ENCODE measurements at places on chromosomes 7 and 10.

DNA sequence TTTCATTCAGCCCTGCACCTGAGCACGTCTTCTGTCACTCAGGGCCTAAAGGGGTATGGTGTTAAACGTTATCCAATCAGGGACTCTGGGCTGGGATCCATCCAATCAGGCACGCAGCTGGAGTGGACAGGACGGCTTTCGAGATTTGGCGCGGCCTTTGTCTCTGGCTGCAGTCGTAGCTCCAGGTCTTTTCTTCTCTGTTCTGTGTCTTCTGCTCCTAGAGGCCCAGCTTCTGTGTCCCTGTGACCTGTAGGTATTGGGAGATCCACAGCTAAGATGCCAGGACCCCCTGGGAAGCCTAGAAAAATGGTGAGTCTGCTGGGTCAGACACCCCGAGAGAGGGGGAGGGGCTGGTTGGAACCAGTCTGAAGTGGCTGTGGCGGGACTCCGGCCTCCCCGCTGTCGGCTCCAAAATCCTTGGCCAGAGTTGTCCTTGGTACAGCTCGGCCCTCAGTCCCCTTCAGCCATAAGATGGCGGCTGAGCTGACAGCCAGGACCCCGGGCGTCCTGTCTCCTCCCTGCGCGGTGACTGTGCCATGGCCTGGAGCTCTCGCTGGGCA, 11.7 kb upstream of the ZNF680 start:
- no peak for DNase-seq

DNA sequence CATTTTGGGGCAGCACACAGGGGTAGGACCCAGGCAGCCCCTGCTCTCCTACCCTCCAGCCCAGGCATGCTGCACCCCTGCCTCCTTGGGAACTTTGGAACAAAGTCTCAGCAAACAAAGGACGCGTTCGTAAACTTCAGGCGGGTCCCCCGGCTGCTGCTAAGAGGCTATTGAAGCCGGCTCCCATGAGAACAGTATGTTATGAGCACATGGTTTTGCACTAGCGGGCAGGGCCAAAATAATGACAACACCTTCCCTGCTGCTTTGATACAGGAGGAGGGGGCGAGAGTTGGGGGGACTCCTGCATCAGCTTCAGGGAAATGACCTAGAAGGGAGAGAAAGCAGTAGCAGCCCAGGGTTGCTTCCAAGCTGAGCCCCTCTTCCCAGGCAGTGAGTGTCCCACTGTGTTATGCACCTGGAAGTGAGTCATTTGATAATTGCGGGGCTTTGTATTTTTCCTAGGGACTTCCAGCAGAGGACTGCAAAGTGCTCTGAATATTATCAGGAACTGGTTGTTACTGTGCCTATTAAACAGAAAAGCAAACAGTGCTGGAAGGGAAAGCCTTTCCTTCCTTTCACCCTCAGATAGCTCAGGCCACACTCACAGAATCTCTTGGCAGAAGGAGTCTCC, 6.9 kb downstream of the ITPRIP start:
- DNase-seq, result no peak

DNA sequence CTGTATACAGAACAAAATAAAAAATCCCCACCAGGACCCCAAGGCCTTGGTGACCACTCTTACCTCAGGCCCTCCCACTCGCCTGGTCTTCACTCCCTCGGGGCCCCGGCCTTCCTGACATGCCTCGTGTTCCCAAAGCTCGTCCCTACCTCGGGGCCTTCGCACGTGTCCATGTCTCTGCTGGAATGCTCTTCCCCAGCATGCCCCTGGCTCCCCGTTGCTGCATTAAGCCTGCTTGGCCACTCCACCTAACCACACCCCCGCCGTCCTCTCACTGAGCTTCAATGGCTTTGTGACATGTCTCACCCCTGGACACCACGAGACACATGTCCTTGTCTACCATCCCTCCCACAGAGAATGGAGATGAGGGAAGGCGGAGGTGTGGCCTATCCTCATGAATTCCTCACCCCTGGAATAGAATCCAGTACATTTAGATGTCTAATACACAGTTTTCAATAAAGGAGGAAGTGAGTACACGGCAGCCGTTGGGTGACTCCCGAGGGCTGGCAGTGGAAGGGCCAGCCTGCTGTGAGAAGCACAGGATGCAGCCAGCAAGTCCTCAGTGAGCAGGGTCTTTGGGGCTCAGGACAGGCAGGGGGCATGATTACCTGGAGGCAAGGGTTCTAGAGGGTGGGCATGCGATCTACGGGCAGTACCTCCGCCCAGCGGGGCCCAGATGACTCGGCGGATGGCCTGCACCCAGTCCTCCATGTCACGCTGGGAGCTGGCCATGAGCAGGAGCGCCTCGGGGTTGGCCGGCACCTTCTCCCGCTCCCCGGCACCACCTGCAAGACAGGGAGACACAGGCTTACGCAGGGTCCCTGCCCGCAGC, 125.7 kb downstream of the ARHGAP22 start:
- no peak for DNase-seq

DNA sequence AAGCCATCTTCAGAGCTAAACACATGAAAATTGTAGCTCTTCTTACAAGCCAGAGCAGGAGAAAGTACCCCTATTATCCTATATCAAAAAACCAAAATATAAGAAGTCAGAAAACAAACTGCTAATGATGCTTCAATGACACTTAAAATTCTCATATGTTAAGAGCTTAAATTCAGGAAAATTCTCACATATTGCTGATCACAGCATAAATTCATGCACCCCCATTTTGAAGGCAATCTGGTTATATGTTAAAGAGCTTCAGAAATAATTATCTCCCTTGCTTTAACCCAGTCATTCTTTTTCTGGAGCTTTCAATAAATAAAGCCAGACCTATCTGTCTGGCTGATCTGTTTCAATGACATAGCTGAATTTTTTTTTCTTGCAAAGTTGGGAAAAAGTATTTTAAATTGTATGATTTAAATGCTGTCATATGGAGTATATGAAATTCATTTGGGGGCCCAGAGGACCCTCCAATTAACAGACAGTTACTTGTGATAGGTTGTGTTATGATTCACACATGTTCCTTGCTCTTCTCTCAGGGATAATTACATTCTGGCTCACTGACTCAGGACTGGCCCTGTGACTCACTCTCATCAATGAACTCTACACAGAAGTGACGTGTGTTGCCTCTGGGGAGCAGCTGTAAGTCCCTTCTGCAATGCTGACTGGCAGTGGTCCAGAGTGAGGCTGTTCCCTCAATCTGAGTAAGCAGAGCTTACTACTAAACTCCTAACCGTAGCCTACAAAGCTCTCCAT, 85.2 kb downstream of the HGF start:
- peak; percentile 52 for DNase-seq

DNA sequence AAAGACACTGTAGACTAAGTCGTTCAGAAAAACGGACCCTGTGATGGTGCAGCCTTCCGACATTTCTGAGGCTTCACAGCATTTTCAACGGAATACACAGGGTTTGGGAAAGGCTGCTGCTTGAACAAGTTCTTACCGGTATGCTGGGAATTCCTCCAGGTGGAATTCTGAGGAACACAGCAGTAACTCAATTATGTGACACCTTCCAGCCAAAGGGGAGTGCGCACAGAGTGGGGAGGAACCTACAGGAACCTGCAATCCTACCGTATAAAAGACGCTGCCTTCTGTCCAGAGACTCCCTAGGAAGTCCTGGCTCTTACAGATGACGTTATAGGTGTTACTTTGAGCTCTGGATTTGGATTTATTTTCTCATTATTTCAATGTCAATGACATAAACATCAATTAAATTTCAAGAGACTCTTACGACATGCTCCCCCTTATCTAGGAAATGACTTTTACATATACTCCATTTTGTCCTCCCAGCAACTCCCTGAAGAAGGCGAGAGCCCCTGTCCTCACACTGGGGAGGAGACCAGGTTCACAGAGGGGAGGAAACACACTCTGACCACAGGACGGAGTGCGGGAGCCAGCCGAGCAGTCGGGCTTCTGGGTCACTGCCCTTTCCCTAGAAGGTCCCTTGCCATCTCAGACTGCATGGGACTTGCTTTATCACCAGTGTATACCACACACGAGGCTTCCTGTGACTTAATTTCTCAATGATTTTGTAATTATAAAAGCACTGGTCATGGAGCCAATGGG, 27.9 kb downstream of the VIPR2 start:
- DNase-seq, result no peak

DNA sequence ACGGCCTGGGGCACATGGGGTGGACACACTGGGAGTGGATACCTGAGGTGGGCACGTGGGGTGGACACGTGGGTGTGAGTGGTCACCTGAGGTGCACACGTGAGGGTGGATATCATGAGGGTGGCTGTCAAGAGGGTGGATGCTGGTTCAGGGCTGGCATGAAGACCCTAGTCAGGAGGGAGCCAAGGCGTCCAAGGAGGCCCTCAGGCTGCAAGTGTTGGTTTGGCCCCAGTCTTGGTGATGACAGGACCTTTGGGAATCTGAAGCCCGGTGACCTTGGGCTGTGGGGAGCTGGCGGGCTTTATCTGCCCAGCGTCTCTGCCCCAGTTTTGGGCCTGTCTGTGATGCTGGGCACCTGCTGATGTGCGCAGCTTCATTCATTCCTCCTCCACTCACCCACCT, 24.9 kb upstream of the PFKFB3 start:
- no peak for DNase-seq

GRCh38 chr7:102069931-102070629, 216.6 kb upstream of the SH2B2 start:
- DNase-seq, result no peak

GRCh38 chr10:103803941-103804340, 51.4 kb downstream of the SH3PXD2A start:
- DNase-seq, result no peak

- DNase-seq, result no peak
Observed at GRCh38 chr10:63241841-63242281, 108.7 kb downstream of the NRBF2 start.

GRCh38 chr7:27312820-27313219, 70.2 kb downstream of the EVX1 start:
- no peak for DNase-seq

GRCh38 chr7:5354460-5355232, 69.0 kb downstream of the TNRC18 start:
- no peak for DNase-seq

- no peak for DNase-seq
Observed at GRCh38 chr7:33191340-33191739, 62.0 kb downstream of the BBS9 start.

DNA sequence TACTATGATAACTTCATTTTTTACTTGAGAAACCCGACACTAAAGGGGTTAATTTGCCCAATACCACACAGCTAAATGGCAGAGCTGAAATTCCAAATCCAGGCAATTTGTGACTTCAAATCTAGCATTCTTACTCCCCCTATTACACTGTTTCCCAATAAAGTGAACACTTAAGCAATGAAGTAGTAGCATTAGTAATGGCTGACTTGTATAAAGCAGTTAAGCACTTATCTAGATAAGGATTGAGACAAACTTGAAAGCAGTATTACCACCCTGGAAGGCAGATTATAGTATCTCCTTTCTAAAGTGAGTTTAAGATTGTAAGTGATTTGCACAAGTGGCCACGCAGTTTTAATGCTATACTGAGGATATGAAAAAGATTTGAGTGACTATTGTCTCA, 39.3 kb downstream of the WASL start:
- DNase-seq, result no peak

DNA sequence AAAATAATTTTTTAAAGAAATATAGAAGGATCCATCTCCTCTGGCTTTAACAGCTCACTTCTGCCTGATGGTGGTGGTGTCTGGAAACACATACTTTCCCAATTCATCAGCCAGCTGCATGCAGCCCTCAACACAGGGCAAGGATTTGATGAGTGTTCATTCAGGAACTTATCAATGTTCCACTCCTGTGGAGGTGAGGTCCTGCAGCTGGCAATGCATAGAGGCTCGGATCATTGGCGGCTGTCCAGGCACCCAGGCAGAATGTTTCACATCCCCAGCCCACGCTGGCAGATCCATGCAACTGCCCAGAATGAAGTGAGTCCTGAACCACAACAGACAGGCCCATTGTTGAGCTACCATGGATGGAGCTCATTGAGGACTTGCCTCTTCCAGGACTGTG, 55.2 kb upstream of the KCNMA1 start:
- DNase-seq, result no peak

- no peak for DNase-seq
Observed at GRCh38 chr7:119392-120163, 72.8 kb upstream of the FAM20C start.

DNA sequence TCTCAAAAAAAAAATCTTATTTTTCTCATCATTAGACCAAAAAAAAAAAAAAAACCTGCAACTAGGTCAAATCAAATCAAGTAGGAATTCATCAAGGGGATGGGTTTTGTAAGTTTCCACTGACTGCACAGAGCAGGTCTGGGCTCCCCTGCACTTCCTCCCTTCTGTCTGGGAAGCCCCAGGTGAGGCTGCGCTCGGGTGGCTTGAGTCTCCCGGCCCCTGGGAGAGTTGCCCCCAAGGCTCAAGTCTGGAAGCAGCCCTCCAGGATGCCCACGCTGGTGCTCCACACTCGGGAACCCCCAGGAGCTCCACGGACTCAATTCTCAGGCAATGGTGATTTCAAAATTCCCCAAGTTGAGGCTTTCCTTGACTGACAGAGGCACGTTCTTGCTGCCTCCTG, 41.7 kb upstream of the RBM33 start:
- DNase-seq, result no peak

DNA sequence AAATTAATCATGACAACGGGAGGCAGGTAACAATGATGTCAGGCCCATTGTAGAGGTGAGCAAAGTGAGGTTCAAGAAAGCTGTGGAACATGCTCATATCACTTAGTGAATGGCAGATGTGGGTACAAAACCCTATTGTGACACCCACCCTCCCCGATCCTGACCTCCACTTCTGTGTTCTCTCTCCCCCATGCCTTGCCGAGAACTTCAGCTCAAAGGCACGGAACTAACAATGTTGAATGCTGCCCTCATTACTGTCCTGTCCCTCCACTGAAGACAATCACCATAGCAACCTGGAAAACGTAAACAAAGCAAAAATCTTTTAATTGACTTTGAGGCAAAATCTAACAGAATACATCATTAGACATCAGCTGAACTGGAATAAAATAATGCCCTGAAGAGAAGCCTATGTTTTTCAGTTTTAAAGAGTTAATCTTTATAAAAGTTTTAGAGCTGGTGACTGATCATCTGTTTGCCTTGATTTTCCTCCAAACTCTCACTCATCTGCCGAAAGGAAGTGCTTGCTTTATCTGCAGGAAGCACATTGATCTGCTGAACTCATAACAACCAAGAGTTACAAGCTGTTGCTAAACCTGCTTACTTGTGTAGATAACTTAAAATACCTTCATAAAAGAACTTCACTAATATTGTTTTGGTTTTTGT, 133.6 kb downstream of the CUBN start:
- DNase-seq, result no peak

GRCh38 chr10:110971638-110972037, 52.2 kb downstream of the SHOC2 start:
- no peak for DNase-seq

- no peak for DNase-seq
Observed at GRCh38 chr10:68303849-68304412, 27.9 kb upstream of the HNRNPH3 start.

- DNase-seq, result no peak
Observed at GRCh38 chr10:113132591-113133121, 182.6 kb downstream of the TCF7L2 start.

DNA sequence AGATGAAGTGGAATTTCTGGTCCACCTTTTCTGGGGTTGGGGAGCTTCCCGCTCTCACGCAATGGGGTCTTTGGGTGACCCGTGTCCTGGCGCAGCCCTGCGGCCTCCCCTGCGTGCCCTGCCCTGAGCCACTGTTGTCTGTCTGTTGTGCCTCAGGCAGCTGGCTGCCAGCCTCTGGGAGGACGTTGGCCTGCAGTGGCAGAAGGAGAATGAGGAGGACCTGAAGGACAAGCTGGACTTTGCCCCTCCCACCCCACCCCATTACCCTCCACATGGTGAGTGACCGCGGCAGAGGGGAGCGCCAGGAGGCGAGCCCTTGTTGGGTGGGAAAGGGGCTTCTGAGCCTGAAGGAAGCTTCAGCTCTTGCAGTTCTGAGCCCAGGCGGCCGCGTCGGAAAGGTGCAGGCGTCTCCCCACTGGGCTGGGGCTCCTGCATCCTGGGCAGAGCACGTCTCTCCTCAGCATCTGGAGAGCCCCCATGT, 14.2 kb upstream of the PRKAR1B start:
- DNase-seq, result no peak

All from right renal pelvis (tissue), 4 donors.